ENCODE measurements at places on chromosomes 7 and 10.

DNA sequence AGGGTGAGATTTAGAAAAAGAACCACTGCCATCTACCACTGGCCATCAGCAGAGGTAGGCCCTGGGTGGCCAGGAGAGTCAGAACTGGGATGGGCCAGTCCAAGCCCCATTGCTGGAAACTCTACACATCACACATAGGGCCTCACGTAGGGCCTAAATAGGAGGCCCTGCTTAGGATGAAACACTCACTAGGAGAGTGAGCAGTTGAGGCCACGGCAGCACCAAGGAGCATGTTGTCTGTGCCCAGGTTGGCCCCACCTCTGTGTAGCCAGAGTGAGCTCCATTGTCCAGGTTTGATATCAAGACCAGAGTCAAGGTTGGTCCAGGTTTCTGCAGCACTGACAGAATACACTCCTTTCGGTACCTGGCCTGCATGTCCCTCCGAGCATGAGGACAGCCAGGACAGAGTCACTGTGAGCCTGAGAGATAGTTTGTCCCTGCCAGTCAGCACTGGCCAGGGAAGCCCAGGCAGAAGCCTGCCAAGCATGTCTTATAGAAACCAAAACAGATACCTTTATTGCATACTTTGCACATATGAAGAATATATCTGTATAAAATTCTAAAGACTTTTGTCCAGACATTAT, 77.9 kb upstream of the CAMK2B start:
- no peak for DNase-seq

GRCh38 chr7:30980194-30980593, 16.4 kb downstream of the GHRHR start:
- DNase-seq: no peak

DNA sequence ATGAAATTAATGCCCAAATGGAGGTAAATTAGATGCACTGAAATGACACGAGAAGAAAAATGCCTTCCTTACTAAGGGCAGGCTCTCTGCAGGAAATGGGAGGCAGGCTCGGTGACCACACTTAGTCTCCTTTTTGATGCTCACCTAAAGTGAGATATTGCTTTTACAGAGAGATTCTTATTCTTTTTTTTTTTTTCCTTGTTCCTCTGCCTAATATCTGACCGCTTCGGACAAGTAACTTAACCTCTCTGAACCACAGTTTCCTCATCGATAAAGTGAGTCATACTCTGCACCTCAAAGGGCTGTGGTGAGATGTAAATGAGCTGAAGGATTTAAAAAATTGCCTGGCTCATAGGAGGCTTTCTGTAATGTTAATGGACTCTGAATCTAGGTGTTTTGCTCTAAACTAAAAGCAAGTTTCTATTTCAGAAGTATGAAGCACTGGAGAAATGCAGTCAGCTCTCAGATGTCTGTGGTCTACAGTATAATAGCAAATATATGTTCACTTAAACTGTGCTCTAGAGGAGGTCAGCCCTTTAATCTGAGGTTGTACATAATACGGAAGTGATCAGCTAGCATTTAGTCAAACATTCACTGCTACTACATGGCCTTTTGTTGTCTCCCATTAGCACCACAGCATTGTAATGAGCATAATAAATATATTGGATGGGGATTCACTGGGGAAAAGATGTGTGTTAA, 23.2 kb downstream of the NKX2-3 start:
- no peak for DNase-seq

DNA sequence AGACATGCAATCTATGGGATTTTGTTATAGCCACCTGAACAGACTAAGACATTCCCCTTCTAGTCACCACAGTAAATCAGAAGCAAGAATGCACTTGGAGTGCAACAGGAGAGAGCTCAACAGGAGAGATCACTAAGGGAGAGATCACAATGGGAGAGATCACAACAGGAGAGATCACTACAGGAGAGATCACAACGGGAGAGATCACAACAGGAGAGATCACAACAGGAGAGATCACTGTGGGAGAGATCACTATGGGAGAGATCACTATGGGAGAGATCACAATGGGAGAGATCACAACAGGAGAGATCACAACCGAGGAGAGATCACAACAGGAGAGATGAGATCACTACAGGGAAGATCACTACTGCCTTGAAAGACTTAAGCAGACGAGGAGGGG, 238.5 kb upstream of the PITRM1 start:
- no peak for DNase-seq

DNA sequence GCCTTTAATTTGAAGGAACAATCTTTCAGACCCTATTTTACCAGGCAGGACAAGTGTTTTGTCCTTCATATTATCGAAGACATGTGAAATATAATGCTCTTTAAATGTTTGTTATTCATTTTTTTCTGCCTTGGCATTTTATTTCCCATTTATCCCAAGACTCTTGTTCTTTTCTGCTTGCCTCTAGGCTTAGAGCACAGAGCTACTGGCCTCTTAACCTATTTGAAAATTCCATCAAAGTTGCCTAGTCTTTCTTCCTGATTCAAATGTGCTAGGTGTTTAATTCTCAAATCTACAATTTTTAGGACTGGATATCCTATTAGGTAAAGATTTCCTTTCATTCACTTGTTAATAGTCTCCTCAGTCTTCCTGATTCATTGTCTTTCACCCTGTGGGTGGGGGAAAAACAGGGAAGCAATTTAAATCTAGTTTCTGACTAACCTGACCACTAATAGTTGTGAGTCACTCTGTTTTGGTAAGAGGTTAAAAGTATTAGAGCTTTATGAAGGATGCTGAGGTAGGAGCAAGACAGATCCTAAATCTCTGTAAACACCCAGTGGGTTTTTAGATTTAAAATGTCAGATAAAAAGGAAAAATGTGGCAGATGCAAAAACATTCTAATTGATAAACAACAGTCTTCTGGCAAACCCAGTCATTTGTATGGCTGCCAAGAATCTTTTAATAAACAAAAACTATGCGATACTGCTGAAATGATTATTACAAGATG, 1.5 kb downstream of the LIPK start:
- no peak for DNase-seq

DNA sequence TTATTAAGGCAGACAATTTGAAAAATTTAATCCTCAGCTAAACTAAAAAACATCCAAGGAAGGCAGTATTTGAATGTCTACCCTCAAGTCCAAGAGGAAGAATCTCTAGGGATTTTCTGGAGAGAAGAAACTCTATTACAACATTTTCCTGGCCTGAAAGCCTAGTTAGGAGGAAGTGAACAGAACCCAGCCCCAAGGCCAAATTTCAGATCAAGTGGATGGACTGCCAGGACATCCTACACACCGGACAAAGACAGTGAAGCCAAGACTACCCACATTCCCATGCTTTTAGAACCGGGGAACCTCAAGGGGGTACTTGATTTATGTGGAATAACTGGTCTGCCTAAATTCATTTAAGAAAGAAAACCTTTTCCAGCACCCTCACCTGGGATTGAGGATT, 108.9 kb upstream of the MEOX2 start:
- no peak for DNase-seq

DNA sequence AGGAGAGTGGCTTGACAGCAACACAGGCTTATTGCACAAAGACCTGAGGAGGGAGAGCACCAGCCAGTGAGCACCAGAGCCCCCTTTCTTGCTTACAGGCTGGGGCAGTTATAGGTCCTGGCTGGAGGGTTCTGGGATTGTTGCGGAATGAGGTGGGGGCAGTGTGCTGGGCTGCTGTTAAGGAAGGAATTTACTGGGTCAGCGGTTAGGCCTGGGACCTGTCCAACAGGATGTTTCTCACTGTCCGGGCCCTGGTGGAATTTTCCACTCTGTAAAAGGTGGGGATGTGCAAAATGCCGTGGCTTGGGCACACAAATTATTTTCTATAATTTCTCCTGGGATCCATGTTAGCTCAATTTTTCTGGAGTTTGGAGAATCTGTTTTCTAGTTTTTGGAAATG, 757.3 kb downstream of the TYW1 start:
- no peak for DNase-seq

- DNase-seq: no peak
These were observed 23.5 kb upstream of the UCMA start for GRCh38 chr10:13257621-13258140.

DNA sequence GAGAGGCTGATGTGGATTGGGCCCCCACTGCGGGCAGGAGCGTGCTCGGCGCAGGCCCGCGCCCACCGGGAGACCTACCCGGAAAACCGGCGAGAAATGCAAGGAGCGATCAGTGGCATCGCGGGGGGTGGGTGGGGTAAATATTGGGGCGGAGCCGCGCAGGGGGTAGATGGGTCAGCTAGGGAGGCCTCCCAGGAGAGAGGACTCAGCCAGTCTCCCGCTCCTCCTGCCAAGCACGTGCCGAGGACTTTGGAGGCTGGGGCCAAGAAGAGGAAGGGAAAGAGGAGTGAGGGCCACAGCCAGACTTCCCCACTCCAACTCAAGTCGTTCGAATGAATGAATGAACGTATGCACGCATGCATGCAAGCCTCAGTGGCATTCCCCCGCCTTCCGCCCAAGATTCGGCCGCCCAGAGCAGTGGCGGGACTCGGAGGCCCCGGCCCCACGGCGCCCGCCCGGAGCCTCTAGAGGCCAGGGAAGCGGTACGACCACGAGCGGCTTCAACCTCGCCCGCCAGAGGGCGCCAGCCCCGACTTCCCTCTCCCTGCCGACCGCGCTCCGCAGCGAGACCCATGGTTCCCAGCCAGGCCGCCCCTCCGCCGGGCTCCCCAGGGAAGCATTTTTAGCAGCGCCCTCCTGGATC, 3.6 kb downstream of the NPM3 start:
- no peak for DNase-seq

Measured in NCI-H1930 (cell line).